ENCODE measurements at places on chromosomes 12 and 14.

DNA sequence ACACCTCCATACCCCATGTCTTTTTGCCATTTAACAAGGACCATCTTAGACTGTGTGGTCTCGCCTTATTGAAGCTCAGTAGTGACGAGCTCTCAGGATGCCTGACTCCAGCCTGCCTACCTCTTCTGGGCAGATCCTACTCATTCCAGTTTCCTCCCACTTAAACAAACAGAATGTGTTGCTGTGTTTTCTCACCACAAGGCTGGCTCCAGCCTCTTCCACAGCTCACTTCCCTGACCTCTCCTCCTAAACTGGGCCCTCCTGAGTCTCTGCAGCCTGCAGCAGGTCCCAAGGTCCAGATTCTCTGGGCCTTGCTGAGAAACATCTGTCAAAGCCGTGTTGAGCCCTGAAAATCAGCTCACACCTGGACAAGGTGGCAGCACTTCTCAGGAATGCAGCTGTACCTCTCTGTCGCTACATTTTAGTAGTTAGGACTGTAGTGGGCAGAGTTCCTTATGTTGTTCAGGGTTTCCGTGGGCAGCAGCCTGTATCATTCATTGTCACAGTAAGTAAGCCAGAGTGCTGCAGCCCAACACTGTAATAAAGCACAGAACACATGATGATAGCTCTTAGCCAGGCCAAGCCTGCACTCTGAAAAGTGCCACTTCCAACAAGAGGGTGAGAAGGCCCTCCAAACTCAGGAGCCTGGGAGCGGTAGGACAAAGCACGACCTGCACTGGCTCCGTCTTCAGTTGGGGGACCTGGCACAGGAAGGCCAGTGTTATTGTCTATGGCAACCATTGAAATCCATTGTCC lies 68.5 kb downstream of the NKX2-1 start:
- DNase-seq = no peak

- DNase-seq = no peak
Observed at GRCh38 chr12:76530516-76530915, 29.1 kb downstream of the OSBPL8 start.

DNA sequence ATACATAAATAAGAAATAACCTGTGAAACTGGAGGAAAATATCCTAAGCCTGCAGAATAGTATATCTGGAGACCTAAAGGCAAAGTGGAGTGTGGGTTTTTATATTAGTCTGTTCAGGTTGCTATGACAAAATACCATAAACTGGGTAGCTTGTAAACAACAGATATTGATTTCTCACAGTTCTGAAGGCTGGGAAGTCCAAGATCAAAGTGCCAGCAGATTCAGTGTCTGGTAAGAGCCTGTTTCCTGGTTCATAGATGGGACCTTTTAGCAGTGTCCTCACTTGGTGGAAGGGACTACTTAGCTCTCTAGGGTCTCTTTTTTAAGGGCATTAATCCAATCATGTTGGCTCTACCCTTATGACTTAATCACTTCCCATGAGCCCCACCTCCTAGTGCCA lies 25.4 kb upstream of the NEDD1 start:
- no peak for DNase-seq

DNA sequence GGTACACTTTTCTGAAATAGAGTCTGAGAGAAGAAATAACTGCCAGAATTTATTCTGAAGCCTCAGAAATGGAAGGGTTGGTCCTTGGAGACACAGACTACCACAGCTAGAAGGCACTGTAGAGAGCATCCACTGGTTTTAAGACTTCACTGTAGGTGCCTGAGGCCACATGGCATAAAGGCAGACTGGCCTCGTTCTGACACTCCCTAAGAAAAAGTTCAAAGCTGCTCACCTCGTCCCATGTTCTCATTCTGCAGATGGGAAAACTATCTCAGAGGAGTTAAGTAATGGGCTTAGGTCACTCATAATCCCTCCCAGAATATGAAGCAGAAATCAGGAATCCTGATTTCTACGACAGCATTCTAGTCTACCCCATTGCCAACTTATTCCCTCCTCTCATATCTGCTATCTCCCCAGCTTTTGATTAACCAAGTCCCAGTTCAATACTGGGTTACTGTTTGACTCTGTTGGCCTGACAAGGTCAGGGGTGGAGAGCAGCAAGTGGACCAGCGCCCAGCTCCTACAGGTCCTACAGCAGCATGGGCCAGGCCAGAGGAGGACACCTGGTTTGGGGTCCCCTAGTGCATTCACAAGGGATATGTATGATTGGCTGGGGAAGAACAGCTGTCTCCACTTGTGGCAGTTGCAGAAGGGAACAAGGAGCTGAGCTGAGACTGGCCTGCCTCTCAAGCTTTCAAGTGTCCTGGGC lies 3.7 kb downstream of the ITGA5 start:
- DNase-seq = no peak

DNA sequence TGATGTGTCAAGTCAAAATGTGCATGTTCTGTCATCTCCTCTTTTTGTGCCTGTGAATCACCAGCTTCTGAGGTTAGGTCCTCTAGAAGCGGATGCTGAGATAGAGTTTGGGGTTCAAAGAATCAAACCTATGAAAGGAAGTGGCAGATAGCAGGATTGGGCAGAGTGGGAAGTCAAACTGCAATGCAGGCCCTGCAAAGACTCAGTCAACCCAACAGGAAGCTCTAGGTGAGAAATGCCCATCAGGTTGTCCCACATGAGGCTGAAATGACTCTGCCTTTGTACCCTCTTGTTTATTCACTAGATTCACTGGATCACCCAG lies 4.5 kb upstream of the MIA2 start:
- DNase-seq = no peak

All from NCI-H524 (cell line).